ENCODE measurements at places on chromosomes 3 and 15.

GRCh38 chr3:128605091-128606046 is 45.2 kb downstream of the RPN1 start:
- no peak for DNase-seq

GRCh38 chr3:94179059-94179458 is 116.2 kb downstream of the NSUN3 start:
- no peak for DNase-seq

DNA sequence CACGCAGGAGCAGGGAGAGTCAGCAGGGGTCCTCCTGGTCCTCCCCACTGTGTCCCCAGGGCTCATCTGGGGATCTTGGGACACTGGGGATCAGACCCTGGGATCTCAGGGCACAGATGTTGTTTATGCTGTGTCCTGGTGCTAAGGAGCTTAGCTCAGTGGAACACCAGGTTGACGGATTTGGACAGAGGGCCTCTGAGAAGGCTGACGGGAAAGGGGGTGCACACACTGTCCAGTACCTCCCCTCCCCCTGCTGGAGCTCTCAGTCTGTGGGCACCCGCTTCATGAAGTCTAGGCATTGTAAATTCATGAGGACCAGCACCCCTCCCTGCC is 21.9 kb upstream of the SEMA3F start:
- DNase-seq, result no peak

DNA sequence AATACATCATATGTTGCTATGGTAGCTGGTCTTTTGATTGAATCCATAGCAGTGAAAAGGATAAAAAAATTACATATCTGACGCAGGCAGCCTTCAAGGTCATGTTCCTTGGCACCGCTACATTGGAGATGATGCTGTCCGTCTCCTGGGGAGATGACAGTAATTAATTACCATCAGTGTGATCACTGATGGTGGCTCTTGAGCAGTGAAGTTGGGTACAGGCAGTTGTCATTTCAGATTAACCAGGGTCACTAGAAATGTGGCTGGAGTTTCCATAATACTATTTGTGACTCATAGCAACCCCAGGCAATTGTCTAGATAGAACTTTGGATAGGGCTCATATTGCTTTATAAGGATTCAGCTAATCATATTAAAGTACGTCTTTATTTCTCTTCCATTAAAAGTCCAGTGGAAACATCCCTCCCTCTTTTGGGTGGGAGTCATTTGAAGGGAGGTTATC is 136.3 kb downstream of the THSD4 start:
- DNase-seq, result no peak

Measured in AG09309 (cell line).